T-helper 9 cell (primary cell): ENCODE measurements at places on chromosomes 3 and 15.

- DNase-seq: no peak
Observed at GRCh38 chr15:35455201-35455600, 90.8 kb downstream of the DPH6 start.

DNA sequence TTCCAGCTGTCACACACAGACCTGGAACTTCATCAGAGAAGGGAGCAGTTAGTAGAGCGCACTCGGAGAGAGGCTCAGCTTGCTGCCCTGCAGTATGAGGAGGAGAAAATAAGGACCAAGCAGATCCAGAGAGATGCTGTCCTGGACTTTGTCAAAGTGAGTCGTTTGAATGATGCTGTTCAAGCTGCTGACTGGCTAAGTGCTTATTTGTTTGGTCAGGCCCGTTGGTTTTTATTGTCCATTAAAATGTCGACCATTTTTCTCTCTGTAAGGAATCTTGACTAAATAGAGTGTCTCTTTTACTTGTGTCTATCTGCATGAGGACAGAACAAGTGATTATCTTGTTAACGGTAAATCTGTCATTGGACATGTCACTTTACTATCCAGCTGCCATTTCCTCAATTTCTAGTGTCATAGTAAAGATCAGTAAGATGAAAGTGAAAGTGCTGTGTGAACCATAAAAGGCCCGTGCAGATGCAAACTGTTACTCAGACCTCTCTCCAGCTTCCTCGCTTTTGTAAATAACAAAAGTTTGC, 56.9 kb downstream of the LRCH3 start:
- DNase-seq: no peak

- DNase-seq: no peak
Observed at GRCh38 chr15:76986743-76987142, 8.2 kb upstream of the PSTPIP1 start.

GRCh38 chr15:86876387-86876944, 796.8 kb downstream of the AGBL1 start:
- no peak for DNase-seq

GRCh38 chr15:28165791-28166190, 66.7 kb upstream of the OCA2 start:
- DNase-seq: no peak

- no peak for DNase-seq
Observed at GRCh38 chr15:58549013-58549784, 117.4 kb downstream of the LIPC start.

DNA sequence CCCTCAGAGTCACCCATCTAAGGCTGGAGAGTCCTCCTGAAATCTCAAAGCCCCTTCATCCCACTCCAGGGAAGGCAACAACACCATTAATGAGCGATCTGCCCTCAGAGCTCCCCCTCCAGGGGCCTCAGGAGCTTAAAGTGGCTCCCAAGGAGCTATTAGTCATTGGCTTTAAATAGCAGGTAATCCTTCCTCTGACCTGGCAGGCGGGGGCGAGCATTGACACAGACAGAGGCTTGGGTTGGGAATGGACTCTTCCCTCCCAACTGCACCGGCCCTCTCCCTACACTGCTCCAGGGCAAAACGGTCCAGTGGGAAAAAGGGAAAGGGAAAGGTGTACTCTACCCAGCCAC, 1.4 kb downstream of the MFGE8 start:
- no peak for DNase-seq

- no peak for DNase-seq
Observed at GRCh38 chr3:152466784-152467183, 198.1 kb downstream of the MBNL1 start.

DNA sequence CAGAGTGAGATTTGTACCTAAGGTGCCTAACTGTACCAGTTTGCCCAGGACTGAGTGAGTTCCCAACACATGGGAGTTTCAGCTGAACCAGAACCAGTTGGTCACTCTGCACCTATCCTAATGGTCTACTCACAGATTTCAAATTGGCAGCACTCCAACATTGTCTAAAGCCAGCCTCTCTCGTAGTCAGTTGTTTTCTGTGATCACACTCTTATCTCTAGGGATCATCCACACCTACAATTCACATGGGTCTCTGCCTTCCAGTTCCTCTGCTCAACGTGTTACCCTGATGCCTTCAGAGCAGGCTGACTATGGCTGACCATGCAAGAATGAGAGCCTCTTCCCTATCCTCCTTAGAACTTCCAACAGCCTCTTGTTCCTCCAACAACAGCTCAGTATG, 624.8 kb downstream of the NTRK3 start:
- no peak for DNase-seq

DNA sequence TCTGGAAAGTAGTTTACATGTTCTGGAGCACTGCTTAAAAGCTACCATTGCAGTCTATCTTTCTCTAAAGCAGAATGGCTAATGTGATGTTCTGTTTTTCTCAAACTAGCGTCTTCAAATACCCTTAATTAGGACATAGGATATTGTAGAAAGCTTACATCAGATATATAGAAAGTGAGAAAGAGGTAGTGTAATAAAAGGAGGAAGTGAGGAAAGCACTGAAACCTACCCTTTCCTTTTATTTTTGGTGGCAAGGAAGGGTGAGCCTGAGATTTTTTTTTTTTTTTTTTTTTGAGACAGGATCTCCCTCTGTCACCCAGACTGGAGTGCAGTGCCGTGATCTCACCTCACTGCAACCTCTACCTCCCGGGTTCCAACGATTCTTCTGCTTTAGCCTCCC, 9.4 kb downstream of the SENP2 start:
- DNase-seq: no peak

- DNase-seq: no peak
Observed at GRCh38 chr15:58286523-58286922, 145.3 kb upstream of the LIPC start.

DNA sequence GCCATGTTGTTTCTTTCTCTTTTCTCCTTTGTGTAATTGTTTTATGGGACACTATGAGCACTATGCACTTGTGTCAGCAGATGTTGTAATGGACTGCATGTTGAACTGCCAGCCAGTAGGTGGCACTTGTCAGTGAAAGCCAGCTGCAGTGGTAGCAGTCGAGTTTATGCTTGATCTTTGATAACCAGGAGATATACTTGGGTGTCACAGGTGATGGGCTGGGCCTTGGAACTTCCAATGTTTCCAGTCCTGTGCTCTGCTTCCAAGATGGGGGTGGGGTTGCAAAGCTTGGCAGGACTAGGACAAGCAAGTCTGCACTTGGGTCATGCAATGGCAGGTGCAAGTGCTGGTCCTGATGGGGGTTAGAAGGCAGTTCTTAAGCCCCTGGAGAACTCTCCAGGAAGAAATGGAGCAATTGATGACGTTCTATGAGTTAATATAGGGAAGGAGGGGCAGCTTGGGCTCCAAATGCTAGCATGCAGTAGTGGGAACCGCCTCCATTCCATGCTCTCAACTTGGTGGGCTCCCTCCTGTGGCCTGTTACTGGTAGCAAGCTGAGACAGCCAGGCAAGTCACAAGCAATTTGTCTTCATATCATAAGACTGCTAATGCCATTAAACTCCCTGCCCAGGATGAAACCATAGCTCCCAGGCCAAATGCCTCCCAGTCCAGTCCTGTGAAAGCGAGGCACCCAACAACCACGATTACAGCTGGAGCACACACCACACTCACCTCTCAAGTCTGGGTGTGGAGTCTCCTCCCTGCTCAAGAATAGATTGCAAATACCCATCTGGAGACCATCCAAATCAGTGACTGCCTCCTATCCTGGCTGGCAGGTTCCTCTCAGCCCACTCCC, 287.2 kb downstream of the CGGBP1 start:
- peak; percentile 9 for DNase-seq

GRCh38 chr3:177211503-177212277, 14.4 kb upstream of the TBL1XR1 start:
- no peak for DNase-seq

- DNase-seq: no peak
Observed at GRCh38 chr3:13745636-13746035, 134.2 kb downstream of the WNT7A start.

DNA sequence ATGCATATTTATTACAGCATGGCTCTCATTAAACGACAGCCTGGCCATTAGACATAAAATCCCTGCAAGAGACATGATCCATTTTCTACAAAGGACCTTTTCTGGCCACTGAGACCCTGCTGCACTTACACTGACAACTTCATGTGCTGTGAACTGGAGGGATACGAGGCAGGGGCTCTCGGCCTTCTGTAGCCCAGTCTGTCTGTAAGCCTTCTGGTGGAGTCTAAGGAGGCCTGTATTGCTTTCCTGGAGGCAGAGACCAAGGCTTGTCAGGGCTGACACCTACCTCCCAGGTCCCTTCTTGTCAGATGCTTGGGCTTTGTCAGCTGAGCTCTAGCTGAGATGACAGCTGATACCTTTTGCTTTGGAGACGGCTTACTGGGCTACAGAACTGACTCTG, 776.9 kb upstream of the ARPP21 start:
- DNase-seq: no peak

DNA sequence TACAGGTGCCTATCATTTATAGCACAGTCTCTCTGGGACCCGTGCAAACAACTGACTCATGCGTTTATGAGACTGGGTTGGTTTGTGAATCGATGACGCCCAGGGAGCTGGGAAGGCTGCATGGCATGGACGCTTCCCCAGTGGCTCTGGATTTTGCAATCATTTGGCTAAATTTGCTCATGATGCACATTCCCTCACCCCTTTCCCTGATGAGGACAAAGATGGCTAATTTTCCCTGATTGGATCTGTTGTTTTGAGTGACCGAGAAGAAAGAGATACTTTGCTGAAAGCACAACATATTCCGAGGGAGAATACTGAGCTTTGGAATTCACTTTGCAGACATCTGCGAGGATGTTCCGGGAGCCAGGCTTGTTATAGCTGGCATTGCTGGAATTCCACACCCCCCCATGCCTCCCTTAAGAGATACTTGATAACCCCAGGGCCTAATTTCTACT, 51.1 kb downstream of the CGNL1 start:
- no peak for DNase-seq

GRCh38 chr3:44874308-44874707, at the start of gene TGM4:
TGM4 (plus strand) TSS chr3:44874608; CDS start chr3:44874679, 71 bp downstream.
- no peak for DNase-seq

DNA sequence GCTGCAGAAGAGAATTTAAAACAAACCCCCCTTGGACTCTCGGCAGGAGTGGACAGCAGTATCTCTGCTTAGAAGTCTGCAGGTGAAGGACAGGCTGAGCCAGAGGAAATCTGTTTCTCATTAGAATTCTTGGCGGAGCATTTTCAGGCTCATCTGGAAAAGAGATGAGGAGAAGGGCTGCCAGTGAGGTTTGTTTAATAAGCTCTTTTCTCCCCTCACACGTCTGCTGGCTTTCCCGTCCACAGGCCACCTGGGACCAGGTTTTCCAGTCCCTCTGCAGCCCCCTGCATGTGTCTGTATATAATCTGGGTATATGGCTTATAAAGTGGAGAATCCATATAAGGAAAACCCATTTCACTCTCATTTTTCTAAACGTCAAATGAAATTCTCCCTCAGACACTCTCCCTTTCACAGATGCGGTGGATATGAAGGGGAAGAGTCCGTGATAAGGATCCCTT, 155.4 kb upstream of the TPM1 start:
- no peak for DNase-seq

DNA sequence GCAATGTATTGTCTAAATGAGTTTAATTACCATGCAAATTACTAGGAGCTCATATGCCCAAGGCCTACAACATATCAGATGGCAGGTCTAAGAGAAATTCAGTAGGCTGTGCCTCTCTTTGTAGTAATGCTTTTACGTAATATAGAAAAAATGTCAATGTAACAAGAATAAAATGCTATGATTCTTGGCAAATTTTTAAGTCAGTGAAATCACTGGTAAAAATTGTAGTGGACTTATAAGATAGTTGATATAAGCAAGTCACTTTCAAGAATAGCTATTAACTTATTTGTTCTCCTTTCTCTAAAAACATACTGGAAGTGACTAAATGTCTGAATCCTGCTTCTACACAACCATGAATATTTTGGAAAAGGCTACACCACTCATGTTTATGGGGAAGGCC, 707.8 kb downstream of the TUSC7 start:
- DNase-seq: no peak

- no peak for DNase-seq
Observed at GRCh38 chr3:194671511-194671899, 486 bp downstream of the LSG1 start.

- DNase-seq: no peak
Observed at GRCh38 chr15:70533931-70534742, 229.2 kb downstream of the UACA start.

DNA sequence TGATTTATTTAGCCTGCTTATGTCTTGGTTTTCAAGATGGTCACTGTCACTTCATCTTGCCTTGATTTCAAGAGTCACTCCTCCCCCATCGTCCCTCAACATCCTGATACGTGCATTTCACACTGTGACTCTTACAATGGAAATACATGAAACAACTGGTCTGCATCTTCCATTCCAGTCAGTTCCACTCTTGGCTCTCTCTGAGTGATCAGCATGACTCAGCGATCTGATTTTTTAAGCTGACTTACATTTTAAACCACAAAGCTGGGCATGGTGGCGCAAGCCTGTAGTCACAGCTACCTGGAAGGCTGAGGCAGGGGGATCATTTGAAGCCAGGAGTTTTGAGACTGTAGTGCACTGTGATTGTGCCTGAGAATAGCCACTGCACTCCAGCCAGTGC, 271.2 kb upstream of the ROPN1 start:
- DNase-seq: no peak

- DNase-seq: no peak
Observed at GRCh38 chr3:46668591-46668990, 24.9 kb downstream of the ALS2CL start.

DNA sequence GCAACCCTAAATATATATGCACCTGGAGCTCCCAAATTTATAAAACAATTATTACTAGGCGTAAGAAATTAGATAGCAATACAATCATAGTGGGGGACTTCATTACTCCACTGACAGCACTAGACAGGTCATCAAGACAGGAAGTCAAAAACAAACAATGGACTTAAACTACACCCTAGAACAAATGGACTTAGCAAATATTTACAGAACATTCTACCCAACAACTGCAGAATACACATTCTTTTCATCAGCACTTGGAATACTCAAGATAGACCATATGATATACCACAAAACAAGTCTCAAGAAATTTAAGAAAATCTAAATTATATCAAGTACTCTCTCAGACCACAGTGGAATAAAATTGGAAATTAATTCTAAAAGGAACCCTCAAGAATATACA, 201.5 kb downstream of the OSBPL10 start:
- DNase-seq: no peak

- DNase-seq: no peak
Observed at GRCh38 chr3:114078126-114078525, 21.6 kb downstream of the QTRT2 start.

- peak; percentile 41 for DNase-seq
Observed at GRCh38 chr3:72347819-72348319, 500.4 kb downstream of the SHQ1 start.

GRCh38 chr3:36876181-36876936, 68.5 kb downstream of the TRANK1 start:
- DNase-seq: no peak

GRCh38 chr15:39786447-39787056, 3.9 kb upstream of the FSIP1 start:
- DNase-seq: no peak

GRCh38 chr3:10443272-10444109, 61.9 kb downstream of the ATP2B2 start:
- DNase-seq: no peak

GRCh38 chr3:54311211-54311747, 188.9 kb downstream of the CACNA2D3 start:
- no peak for DNase-seq
